ENCODE measurements at places on chromosomes 6 and 20. TPM values are rescaled to one million over a fixed set of nuclear protein-coding genes. Genes with fewer than 3 reads are reported as not detected.

The PDRG1 gene
- total RNA-seq = 5.8 TPM

DNA sequence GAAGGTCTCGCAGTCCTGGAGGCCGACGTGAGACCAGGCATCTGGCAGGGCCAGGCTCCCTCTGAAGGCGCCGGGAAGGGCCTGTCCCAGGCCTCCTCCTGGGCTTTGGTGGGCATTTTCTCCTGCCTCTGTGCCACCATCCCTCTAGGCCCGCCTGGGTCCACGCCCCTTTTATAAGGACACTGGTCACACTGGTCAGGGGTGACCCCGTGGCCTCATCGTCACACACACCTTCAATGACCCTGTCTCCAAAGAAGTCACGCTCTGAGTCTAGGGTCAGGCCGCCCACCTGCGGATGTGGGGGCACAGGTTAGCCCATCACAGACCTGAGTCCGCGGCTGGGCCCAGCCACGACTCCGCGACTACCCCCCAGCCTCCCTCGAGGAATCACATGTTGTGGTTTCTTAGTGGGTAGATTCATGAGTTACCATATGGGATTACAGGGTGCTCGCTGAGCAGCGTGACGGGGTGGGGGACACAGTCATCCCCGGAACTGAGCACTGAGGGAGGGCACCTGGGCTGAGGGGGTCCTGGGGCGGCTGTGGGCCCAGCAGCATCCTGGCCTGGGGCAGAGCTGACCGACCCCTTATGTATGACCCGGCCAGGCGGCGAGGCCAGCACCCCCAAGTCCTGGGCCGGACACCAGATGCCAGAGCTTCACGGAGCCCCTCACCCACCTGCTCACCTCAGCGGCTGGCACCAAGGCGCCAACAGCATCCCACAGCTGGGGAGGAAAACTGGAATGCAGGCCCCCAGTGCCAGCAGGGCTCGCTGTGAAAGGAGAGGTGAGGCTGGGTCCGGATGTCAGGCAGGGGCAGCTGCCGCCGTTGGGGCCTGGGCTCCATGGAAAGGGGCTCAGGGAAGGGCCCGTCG is 115.9 kb downstream of the DLL1 start:
- no peak for DNase-seq

The PXMP4 gene
- 3.6 TPM for total RNA-seq

DNA sequence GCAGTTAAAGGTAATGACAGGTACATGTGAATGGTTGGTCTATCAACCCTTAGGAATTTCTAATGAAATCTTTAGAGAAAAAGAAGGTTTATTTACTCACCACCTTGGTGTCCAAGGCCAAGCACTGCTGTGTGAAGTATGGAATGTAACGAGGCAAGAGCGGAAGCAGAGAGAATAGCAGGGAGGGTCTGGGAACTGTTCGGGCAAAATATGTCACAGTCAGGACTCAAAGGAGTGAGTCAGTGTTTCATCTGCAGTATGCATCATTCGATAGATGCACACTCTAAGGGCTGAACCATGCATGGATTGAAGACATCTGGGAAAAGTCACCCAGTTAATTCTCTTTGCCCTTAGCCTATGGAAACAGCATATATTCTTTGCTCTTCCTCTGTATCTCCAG is 33.2 kb downstream of the ADGRF5 start:
- DNase-seq = no peak

DNA sequence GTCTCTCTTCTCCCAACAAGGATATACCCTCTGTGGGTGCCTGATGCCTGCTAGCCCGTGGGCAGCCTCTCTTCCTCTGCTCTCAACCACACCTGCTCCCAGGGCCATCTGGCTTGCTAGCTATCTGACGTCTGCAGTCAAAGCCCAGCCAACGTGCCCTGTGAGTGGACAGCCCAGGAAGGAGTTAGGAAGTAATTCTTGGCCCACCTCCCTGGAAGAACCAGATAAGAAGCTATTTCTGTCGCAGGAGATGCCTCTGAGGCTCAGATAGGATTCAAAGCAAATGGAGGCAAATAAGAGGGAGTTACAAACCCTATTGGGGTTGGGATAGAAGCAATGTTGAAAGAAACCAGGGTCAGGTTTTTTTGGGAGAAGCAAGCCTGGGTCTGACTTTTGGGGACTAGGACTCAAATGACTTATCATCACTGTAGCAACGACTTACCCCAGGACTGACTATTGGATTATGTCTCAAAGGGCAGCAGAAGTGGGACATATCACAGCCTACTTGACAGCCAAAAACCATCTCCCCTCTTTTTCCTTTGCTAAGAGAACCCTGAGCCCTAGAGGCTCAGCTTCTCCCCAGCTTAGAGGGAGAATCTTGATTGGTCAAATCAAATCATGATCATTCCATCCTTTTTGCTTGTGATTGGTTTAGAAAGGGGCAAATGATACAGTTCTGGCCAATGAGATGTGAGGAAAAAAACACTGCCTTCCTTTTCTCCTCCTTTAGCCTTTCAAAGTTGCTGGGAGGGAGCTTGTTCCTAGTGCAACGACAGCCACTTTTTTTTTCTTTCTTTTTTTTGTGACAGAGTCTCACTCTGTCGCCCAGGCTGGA is 18.0 kb upstream of the CDK5RAP1 start:
- peak; percentile 49 for DNase-seq

GRCh38 chr6:119148825-119149525 is 70.5 kb upstream of the FAM184A start:
- DNase-seq = peak; percentile 51

- no peak for DNase-seq
These were observed 4.7 kb upstream of the ADGRG6 start for GRCh38 chr6:142296975-142297604.

The DPPA5 gene
- not detected for total RNA-seq

- no peak for DNase-seq
These were observed 145.5 kb upstream of the ARG1 start for GRCh38 chr6:131427434-131428058.

The NUP43 gene
- 40.5 TPM for total RNA-seq

DNA sequence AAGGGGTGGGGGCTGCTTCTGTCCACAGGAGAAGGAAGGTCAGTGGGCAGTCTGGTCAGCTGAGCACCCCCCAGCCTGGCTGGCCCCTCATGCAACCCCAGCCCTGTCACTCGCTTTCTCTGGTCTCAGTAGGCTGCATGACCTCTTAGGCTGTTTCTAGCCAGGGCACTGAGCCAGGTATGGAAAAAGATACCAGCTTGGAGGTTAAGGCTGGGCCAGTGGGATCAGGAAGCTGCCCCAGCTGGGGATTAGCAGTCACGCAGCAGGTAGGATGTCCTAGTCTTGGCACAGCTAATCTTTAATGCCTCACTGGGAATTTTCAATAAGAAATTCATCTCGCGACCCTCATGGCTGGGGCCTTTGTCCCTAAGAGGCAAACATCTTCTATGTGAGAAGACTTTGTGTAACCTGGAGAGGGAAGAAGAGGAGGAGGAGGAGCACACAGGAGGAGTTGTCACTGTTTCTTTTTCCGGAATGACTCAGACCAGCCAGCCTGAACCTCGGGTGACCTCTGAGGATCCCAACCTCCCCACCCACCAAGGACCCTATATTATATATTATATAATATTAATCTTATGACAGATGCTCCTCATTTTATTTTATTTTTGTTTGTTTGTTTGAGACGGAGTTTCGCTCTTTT is 2.4 kb upstream of the BPIFA2 start:
- no peak for DNase-seq

The GPR63 gene
- 0.36 TPM for total RNA-seq

The MEI4 gene
- total RNA-seq = not detected

DNA sequence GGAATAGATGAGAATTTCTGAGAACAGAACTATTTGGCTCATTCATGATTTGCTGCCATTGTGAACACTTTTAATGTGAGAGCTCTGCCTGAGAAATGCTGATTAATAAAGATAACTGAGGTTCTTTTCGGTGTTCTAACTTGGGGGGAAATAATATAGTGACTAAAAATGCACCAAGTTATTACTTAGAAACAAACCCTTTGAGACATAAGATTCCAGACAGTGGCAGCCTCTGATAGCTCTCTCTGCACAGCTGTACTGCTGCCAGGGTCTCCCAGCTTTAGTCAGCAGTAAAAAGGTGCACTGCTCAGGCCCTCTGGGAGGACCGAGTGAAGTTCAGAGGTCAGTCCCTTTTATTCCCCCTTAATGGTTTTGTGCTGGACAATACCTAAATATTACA is 2.5 kb upstream of the PRDM1 start:
- no peak for DNase-seq

GRCh38 chr20:31548820-31549512 is 34.7 kb downstream of the HM13 start:
- no peak for DNase-seq

The SNAP91 gene
- not detected for total RNA-seq

DNA sequence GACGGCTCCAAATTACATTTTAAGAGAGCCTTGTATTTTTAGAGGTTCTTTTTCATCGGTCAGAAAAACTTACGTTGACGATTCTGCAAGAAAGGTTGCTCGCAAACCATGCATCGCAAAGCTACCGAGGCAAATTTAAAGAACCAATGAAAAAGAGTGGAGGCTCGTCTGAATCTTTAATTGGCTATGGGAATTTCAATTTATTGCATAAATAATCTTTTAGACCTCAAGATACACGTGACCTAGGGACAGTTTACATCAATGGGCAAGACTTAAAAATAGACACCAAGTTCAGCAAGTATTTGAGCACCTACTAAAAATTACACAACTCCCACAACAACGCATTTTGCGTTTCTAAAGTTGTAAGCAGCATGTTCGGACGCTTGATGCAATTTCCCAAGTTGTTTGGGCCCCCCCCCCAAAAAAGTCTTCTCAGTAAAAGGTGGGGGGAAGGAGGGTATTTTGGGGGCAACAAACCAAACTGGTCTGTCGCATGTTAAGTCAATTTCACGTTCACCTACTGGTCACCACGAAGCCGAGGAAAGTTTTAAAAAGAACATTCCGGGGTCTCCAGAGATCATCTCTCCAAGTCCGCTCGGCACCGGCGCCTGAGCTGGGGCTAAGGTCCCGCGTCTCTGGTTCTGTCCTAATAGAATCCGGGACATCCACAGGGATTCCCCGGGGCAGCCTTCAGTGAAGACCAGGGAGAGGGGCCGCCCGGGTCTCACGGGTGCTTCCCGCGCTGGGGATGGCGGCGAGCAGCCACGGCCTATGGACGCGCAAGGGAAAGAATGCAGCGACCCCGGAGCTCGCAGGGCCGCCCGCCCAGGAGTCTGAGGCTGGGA is 851 bp downstream of the SNX5 start:
- peak; percentile 63 for DNase-seq

The ASCC3 gene
- 155 TPM for total RNA-seq

GRCh38 chr20:40863355-40863919 is 165.2 kb upstream of the TOP1 start:
- DNase-seq = no peak

DNA sequence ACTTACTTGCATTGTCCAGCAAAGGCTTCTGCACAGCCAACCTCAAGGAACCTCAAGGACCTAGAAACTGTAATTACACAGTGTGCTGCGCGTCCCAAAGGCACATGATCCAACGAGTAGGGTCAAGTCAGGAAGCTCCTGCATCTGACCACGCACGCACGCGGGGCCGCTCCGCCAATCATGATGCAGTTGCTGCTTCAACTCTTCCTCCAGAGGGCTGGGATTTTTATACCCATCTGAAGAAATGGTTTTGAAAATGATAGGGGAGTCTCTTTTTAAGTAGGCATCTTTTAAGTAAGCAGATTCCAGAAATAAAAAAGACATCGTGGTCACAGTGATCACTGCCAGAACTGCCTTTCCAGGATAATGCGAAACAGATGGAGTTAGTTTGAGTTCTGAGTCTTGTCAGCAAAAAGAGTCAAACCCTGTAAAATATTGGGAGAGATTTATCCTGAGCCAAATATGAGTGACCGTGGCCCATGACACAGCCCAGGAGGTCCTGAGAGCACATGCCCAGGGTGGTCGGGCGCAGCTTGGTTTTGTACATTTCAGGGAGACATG is 34.0 kb downstream of the KIF25 start:
- DNase-seq = peak; percentile 64

DNA sequence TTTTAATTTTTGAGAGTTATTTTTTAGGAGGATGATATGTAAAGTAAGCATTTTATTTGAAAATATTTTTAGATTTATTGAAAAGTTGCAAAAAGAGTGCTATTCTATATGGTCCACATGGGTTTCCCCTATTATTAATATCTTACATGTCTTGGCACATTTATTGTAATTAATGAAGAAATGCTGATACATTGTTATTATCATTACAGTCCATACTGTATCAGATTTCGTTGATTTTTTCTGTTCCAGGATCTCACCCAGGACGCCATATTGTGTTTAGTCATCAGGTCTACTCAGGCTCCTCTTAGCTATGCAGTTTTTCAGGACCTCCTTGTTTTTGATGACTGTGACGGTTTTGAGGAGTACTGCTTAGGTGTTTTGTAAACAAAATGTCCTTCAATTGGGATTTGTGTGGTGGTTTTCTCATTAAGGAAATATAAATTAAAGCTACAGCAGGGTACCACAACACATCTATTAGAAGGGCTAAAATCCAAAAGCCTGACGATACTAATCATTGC is 281.0 kb downstream of the SAMD5 start:
- DNase-seq = no peak

The C20orf144 gene
- total RNA-seq = under 0.01 TPM

DNA sequence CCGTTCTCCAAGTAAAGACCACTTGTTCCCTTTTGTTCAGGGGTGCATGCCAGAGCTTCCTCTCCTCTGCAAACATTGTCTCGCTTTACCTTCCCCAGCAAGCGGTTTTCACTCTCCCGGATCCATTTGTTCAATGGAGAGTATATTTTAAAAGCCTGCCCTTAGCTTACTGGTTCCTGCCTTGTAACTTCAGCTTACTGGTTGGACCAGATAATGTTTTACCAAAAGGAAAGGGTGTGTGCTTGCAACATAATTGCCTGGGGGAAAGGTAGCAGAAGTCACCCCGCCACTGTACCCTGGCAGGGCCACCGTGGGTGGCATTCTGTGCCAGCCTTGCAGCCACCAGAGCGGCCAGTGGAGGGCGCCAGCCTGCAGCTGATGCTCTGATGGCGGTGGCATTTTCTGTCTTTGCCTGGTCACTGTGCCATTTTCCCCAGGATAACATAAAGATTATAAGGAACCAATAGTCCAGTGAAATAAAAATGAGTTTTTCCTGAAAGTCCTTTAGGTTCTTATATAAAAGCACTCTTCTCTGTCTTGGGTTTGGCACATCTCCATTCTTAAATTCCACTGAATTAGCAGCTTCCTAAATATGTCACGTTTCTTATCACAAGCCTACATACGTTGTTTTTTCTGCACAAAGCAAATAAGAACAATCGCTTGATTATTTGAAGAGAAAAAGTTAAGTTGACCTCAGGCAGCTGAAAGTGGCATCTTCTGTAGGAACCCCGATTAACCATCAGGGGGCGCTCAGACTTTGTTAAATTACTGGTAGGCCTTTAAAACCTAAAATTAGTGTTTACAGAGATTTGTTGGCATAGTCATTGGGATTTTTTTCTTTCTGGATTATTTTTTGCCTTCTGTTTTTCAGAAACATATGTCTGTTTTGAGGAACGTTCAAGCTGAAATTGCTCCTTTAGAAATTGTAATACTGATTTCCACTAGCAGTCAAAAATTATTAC is 67.4 kb upstream of the XRN2 start:
- DNase-seq = peak; percentile 66

The SH3BGRL2 gene
- total RNA-seq = 9.7 TPM

Data from IMR-90 (cell line).